ENCODE measurements at places on chromosomes 16 and 17.
A peak's percentile ranks its signal among the peaks of the same experiment; 100 is the strongest.

DNA sequence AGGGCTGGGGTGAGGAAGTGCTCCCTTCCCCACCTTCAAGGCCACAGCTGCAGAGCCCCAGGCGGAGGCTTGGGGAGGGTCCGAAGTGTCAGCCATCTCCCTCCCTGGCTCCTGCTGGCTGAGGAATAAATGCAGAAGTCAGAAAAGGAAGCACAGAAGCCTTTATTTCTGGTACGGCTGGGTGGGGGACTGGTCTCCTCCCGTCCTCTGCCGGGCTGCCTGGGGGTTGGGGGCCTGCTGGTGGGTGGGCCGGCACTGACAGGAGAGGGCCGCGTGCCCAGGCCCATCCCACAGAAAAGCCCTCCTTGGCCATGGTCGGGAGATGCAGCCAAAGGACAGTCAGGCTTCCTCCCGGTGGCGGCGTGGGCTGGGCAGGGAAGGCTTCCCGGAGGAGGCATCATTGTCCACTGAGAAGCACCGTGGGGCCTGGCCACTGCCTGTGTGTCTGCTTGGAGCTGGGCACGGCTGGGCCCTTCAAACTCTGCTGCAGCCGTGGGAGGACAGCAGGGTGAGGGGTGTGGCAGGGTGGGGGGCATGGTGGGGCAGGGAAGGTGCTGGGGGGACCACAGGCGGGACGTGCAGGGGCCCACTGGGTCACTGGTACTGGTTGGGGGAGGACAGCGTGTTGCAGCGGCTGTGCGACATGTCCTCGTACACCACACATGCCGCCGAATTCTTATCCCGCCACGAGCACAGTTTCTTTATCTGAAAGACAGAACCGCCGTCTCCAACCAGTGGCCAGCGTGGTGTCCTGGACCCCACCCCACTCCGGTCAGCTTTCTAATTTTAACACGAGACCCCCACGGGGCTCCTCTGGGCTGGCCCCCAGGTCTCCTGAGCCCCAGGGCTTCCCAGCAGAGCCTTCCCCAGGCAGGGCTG lies 2.4 kb downstream of the CD7 start:
- DNase-seq = no peak

DNA sequence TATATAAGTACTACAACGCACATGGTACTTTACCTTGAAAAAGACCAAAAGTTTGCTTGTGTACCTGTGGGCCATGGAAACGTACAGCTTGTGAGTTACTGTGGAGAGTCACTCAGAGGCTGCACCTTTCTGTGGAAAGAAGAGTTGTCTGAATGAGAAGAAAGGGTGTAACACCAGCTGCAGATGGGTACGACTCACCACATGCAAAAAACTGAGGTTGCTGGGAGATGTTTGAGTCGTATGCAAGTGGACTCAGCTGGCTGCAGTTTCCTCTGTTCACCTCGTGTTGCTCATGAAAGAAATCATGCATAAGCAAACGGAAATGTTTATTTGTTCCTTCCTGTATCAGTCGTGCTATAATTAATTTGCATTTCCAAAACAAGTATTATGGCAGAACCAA lies 22.4 kb upstream of the DYNLRB2 start:
- no peak for DNase-seq

DNA sequence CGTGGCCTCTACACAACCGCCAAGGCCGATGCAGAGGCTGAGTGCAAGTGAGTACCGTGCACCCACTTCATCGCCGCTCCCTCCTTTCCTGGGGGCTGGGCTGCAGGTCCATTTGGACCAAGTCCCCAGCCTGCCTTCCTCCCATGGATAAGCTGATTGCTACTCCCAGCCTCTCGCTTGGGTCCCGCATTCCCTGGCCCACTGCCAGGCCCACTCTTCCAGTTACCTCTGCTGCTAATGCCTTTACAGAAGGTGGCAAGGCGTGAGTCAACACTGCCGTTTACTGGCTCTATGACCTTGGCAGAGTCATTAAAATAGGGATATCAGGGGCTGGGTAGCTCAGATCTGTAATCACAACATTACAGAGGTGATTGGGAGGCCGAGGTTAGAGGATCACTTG lies 11.2 kb downstream of the SULT1A2 start:
- no peak for DNase-seq

GRCh38 chr16:72202014-72202413 lies 30.1 kb upstream of the PMFBP1 start:
- no peak for DNase-seq

DNA sequence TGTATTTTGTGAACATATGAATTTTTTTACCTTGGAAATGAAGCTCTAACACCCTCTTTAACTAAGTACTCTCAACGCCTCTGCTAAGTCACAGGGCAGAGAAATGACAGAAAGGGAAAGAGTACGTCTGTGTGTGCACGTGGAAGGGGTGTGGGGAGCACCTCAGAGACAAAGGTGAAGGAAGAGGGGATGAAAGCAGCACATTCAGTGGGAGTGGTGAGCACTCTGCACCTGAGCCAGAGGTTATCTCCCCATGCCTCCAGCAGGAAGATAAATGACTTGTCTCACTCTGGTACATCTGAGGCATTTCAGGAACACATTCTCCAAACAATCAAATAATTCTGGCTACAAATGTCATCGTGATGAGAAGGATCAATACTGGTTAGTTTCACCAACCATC lies 15.0 kb downstream of the GNA13 start:
- DNase-seq = no peak

GRCh38 chr17:10842658-10843057 lies 4.8 kb upstream of the PIRT start:
- DNase-seq = no peak

GRCh38 chr17:81707725-81708646 lies 4.1 kb upstream of the SLC25A10 start:
- DNase-seq = no peak

DNA sequence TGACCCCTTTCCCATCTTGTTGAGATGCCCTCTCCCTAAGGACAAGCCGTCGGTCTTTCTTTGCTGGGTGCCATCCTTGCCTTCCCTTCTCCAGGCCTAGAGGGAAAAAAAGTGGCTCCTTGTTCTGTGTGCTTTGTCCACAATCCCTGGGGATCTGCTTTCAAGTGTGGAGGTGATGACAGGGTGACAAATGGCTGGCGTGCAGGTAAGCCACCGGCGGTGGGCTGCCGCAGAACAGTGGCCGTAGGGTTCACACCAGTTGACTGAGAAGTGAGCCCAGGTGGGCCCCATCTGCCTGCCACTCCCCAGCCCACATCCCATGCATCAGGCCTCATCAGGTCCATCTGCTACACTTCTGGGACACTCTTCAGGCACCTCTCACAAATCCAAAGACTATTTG lies 11.4 kb upstream of the CALB2 start:
- no peak for DNase-seq

- peak; percentile 43 for DNase-seq
These were observed 2.4 kb upstream of the ALOXE3 start for GRCh38 chr17:8120520-8121406.

DNA sequence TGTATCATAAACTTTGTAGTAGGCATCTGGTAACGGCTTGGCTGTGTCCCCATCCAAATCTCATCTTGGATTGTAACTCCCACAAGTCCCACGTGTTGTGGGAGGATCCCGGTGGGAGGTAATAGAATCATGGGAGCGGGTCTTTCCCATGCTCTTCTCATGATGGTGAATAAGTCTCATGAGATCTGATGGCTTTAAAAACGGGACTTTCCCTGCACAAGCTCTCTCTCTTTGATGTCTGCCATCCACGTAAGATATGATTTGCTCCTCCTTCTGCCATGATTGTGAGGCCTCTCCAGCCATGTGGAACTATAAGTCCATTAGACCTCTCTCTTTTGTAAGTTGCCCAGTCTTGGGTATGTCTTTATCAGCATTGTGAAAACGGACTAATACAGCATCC lies 248.7 kb downstream of the SNX29 start:
- DNase-seq = no peak

- no peak for DNase-seq
These were observed 20.9 kb downstream of the SOCS1 start for GRCh38 chr16:11234884-11235702.

GRCh38 chr17:2372180-2372579 lies 28.7 kb downstream of the MNT start:
- DNase-seq = no peak

DNA sequence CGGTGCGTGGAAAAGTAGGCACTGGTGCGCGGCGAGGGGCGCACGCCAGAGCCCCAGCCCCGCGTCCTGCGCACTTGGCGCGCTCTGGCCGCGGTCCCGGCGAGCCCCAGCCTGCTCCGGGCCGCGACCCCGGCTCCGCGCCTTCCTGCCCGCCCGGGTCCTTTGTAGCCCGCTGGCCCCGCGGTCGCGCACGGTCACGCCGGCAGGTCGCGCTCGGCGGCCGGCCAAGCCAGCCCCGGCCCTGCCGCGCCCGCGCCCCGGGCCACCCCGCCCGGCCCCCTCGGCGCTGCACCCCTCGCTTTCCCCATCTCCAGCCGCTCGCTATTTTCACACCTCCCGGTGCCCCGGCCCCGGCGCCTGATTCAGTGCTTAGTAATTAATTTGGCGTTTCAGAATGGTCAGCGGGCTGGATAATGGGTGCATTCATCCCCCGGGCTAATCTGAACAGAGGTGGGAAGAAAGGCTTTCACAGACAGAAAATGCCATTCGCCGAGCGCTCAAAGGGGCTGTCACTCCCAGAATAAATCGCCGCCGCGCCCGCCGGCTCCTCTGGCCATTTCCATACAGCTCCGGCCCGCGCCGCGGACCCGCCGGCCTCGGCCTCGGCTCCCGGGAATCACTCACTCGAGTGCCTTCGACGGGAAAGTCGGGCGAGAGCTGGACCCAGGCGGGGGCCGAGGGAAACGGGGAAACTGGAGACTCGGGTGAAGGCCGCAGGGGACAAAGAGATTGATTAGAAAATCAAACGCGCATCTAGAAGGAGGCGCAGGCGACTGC lies 17.8 kb upstream of the NTN1 start:
- no peak for DNase-seq

GRCh38 chr17:39064374-39064773 lies 87.1 kb downstream of the PLXDC1 start:
- no peak for DNase-seq

GRCh38 chr16:9286930-9287329 lies 195.5 kb downstream of the HAPSTR1 start:
- no peak for DNase-seq

GRCh38 chr16:47026492-47026891 lies 53.0 kb upstream of the DNAJA2 start:
- no peak for DNase-seq

GRCh38 chr17:9408868-9409829 lies 166.5 kb downstream of the STX8 start:
- DNase-seq = no peak

DNA sequence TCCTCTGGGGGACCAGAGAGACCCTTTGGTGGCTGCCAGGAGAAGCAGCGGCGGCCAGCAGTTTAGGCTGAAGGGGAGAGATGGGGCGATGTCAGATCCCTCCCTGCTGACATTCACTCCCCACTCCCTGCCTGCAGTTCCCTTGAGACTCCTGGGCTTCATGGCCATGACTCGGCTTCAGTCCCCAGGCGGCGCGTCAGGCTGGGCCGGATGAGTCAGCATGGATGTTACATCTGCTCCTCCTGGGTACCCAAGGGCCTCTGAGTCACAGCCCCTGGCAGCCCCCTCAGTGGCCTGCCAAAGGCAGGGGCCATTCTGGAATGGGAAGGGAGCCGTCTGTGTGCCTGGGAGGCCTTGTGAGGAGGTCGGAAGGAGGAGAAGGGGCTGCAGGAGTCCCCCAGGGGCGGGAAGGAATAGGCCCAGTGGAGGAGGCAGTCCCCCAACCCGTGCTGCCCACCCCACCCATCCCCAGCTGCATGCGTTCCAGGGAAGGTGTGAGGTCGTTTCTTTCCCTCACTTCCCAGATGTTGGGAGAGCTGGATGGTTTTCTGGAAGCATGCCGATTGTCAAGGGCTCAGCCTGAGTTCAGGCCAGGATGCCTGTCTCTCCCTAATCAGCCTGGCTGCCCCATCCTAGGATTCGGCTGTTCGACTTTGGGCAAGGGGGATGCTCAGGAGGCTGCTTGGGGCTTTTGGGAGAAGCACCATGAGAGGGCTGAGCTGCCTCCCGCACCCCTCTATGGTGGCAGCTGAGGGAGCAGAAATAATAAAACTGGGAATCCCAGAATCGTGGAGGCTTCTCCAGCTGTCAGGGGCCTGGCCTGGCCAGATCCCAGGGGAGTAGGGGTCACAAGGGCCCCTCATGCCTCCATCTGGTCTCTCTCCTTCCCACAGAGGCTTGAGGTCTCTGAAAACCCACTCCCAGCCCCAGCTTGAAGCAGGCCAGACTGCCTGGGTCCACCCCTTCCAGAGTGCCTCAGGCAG lies 9.7 kb downstream of the RHBDL3 start:
- no peak for DNase-seq

DNA sequence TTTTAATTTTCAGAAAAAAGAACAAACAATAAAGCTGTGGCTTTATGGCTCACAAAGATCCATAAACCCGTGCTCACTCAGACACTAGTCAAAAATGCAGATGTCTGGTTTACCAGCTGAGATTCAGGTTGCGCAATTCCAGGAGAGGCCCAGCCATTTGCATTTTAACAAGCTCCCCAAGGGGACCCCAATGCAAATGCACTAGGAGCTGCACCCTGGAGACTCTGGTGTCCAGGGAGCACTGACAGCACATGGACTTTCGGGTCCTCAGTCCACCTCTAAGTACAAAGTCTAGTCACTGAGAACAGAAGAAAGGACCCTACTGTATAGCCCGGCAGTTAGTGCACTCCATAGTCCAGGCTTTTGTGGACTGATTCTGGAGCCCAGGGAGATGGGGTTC lies 326.3 kb downstream of the MAF start:
- DNase-seq = no peak

GRCh38 chr17:27088767-27089078 lies 205.2 kb upstream of the WSB1 start:
- DNase-seq = no peak

GRCh38 chr16:11128211-11129141 lies 127.5 kb downstream of the SOCS1 start:
- DNase-seq = no peak

DNA sequence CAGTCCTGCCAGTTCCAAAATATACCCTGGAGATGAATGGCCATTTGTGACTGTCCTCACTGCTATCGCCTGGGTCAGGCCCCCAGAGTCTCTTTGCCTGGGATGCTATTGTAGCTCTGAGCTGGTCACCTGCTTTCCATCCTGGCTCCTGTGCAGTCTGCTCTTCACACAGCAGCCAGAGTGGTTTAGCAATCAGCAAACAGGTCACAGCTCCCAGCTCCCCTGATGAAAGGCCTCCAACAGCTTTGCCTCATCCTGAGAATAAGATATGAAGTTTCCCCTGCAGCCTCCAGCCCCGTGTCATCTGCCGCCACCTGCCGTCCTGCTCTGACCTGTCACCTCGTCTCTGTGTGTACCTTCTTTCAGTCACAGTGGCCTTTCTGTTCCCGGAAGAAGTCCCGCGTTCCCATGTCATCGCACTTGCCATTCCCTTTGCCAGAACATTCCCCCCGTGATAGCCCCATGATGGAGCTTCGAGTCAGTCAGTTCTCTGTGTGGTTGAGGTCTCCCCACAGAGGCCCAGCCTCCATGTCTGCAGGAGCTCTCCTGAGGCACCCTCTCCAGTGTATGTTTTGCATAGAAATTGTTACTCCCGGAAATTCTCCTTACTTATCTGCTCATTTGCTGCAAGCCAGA lies 281.5 kb downstream of the SNX29 start:
- no peak for DNase-seq

DNA sequence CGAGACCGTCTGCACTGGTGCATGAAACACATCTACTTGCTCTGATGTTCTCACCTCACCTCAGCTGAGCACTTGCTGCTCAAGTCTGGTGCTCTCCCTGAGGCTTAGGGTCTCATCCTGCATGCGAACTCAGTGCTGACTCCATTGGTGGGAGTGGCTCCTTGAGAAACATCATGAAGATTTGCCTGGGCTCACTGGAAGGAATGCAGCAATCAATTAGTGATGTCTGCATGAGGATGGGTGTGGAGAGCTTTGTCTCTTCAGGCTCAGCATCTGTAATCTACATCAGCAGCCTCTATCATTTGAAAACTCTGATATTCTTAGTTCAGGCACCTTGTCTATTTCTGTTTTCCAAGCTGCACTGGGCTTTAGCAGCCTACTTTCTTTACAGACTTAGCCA lies 204.4 kb downstream of the IRF8 start:
- no peak for DNase-seq

Measured in T-cell (primary cell).